GM23338 (cell line): ENCODE measurements at places on chromosomes 13 and 19. TPM values are rescaled to one million over a fixed set of nuclear protein-coding genes. Genes with fewer than 3 reads are reported as not detected.

- DNase-seq, result no peak
Measured at GRCh38 chr19:287381-287871, 3.8 kb downstream of the PLPP2 start.

DNA sequence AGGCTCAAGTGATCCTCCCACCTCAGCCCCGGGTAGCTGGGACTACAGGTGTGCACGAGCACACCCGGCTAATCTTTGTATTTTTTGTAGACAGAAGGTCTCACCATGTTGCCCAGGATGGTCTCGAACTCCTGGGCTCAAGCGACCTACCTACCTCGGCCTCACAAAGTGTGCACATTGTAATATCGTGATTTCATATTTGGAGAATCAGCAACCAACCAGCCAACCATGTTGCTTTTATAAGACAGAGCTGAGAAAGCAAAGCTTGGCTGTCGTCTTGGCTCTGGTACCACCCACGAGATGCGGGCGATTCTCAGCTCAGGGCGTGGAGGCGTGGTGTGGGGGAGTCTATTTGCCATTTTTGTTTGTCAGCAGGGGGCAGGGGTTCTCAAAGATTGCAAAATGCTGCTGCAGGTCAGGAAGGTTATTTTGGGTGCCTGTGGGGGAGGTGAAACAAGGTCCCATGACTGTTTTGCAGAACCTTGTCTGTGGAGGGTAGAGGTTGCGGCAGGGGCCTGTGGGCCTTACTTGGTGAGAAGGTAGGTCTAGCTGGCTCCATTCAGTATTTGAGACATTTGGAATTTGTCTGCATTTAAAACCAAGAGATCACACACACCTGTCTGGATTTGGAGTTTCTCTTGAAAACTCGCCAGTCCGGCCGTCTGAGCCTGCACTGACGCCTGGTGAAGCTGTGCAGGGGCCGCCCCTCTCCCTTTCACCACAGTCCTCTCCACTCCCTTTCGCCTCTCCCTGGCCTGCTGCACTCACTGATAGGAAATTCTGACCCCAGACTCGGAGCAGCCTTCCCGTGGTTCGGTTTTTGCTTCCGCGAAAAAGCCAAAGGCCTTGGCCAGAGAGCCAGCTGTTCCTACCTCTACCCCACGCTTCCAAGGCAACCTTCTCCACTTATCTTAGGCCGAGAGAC, 15.4 kb downstream of the TNFAIP8L1 start:
- DNase-seq, result no peak

- peak; percentile 30 for DNase-seq
Measured at GRCh38 chr13:100675661-100676129, 1.1 kb upstream of the TMTC4 start.

DNA sequence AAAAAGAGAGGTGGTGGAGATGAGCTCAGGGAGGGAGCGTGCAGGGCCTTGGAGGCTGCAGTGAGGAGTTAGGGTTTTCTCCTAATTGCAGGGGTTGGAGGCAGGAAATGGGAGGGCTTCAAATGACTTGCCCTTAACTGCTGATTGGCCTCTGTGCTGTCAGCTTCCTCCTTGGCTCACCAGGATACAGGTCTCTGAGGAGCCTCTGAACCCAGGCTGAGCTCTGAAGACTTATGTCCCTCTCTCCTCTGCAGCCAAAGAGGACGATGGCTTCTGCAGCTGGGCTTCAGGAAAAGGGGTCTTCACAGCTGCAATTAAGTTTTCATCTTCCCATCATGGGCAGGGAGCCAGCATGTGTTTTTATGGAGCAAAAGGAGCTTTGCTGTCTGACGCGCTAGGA, 6.7 kb upstream of the RANBP3 start:
- no peak for DNase-seq

GRCh38 chr19:40262422-40262821, 22.7 kb downstream of the AKT2 start:
- DNase-seq, result no peak

Gene IFNL2
- not detected in 2 replicates for total RNA-seq

Gene ZNF724
- total RNA-seq, result 77.5 and 85.3 TPM in 2 replicates

Gene ZNF681
- total RNA-seq, result 16.8 and 25.1 TPM in 2 replicates

DNA sequence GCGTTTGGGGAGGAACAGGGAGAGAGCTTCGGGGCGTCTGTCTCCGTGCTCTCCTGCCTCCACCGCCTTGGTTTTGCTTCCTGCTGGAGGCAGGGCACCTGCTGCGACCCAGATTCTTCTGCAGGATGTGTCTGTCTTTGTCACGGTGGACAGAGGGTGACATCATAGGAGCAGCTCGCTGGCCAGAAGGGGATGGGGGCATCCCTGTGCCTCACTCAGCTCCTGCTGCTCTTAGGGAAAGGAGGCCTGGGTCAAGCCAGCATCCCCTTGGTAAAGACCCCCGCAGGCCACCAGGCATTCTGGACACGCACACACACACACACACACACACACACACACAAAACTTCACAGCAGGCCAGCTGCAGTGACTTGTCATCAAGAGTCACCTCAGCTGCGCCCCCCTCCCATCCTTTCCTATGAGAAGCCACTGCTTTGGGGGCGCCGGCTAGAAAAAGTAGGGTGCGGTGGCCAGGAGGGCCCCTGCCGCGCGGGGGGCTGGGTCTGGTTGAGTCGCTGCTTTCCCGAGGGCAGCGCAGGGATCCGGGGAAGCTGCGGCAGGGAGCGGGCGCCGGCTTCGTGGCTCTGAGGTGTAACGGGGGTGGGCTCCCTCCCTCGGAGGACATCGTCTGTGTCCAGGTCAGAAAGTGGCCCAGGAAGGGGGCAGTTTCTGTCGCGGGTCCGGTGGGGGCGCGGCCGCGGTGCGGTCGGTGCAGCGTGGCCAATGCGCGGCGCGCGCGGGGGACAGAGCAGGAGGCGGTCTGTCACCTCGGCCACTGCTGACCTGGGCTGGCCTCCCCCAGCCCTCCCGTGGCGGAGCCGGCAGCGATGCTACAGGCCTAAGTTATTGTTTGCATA, 15.8 kb upstream of the NPAS1 start:
- no peak for DNase-seq

Gene CCDC169
- 48.5 and 57.1 TPM in 2 replicates for total RNA-seq

Gene IGFL2
- not detected in 2 replicates for total RNA-seq

DNA sequence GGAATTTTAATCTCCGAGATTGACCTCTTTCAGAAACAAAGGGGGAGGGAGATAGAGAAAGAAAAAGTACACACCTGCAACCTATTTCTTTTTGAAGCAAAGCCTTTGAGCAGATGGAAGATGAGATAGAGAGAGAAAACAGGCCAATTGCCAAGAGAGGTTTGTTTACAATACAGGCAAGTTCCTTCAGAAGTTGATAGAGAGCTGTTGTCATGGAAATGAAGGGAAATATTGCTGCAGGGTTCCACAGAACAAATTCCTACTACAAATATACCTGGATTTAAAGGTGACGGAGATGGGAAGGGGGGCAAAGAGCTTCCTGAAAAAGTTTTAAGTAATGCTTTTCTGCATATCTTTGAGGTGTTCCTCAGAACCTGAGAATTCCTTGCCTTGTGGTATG, 388.4 kb downstream of the NDFIP2 start:
- DNase-seq, result peak; percentile 36

Gene CEACAM20
- total RNA-seq, result not detected in 2 replicates

DNA sequence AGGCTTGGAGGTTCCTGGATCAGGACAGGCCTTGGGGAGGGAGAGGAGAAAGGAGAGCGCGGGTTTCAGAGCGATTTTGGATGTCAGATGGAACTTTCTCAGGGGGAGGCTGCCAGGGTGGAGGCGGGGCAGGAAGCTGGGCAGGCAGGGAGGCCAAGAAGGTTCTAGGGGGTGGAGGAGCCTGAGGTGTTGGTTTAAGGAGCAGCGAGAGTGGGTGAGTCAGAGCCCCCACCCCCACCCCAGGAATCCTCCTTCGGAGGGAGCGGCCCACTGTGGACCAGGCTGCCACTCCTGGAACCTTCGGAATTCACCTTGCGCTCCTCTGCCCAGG, 15.9 kb upstream of the NOP53 start:
- peak; percentile 66 for DNase-seq

GRCh38 chr19:48862827-48863226, 5.6 kb downstream of the PLEKHA4 start:
- DNase-seq, result no peak

DNA sequence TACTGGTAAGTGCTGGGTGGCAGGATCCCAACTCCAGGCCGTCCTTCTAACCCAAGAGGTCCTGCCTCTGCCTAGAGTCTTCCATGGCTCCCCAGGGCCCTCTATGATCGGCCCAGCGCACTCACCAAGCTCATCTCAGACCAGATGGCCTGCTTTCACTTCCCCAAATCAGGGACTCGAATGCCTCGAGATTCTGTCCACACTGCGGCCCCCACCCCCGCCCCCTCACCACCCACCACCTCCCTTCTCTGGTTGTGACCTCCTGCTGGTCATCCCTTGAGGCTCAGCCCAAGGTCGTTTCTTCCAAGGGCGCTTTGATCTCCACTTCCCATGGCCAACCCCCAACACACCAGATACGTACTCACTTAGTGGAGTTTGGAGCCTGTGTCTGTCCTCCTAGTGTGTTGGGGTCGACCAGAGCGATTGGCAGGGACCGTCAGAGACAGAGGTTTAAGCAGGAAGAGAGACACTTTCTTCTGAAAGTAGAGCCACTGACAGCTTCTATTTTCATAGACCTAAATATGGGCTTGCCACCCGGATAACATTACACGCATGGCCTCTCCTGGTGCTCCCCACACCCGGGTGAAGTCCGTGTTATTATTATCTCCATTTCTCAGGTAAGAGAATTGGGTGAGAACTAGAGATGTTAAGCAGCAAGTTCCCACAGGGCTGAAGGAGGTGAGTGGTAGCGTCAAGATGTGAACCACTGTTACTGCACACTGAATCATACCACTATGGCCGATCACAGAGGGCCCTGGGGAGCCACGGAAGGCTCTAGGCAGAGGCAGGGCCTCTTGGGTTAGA, at the start of gene FCER2:
Gene FCER2, minus strand, starts transcription at position 478 of the 804 bp plus-strand sequence. CDS start 2,371 bp downstream, outside the sequence.
- DNase-seq, result no peak

DNA sequence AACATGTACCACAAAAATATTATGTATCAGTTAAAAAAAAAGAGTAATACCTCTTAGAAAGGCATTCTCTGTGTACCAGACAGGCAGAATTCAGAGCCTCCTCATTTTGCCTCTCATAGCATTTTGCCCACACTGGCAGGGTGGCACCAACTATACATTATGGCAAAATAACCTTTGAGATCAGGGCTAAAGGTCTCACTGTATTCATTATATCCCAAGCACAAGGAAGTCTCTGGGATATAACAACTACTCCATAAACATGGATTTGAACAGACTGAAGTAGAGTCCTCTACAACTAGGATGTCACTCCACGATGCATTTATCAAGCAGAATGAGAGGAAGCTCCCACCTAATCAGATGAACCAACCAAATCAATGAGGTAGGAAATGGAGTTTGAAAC, 10.6 kb downstream of the SUCLA2 start:
- no peak for DNase-seq

DNA sequence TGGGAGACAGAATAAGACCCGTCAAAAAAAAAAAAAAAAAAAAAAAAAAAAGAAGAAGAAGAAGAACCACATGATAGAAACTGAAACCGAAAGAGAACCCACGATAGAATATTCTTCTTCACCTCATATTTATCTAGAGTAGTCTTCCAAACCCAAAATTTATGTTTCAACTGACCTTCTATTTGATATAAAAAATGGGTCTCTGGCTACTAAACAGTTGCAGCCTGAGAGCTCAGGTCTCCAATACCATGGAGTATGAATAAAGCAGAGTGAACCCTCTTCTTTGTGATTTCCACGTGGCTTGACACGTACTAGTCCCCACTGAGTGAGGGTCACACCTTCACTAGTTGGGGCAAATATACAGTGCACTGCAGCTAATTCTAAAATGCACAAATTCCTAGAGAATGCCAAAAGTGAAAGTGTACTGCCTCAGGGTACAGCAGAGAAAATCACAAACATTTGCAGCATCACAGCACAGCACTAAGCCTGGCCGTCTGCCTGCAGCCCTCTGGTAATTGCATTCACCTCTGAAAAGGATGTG, 30.8 kb upstream of the RFC3 start:
- no peak for DNase-seq

GRCh38 chr19:42697884-42698283, 42.4 kb downstream of the PSG3 start:
- DNase-seq, result no peak

DNA sequence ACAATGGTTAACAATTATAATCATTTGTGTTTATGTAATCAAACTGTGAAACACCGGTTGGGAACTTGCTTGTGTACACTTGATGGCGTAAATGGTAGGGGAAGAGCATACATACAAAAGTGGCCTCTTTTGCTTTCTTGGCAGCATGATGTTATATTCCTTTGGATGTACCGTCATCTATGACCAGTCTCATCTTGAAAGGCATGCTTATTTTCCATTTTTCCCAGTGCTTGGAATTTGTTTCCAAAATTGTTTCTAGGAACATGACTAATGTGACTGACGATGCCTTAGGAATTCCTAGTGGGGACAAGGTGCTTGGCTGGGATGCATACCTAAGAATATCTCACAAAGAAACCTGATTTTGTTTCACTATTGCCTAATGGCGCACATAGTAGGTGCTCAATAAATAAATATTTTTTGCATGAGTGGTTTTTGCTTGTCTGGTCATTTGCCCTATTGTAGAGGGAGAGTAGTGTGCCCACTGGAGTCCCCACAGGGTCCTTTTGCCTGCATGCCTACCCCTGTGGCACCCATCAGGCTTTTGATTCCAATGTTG, 45.5 kb downstream of the SAE1 start:
- DNase-seq, result no peak

- no peak for DNase-seq
Measured at GRCh38 chr13:107753748-107754147, 461.6 kb downstream of the LIG4 start.

GRCh38 chr19:33493401-33494275, 28.0 kb downstream of the PEPD start:
- no peak for DNase-seq

GRCh38 chr13:65342541-65343337, 1887.4 kb downstream of the PCDH9 start:
- DNase-seq, result no peak

Gene GFY
- total RNA-seq, result not detected in 2 replicates

- no peak for DNase-seq
Measured at GRCh38 chr13:97569841-97570240, 135.9 kb downstream of the RAP2A start.

DNA sequence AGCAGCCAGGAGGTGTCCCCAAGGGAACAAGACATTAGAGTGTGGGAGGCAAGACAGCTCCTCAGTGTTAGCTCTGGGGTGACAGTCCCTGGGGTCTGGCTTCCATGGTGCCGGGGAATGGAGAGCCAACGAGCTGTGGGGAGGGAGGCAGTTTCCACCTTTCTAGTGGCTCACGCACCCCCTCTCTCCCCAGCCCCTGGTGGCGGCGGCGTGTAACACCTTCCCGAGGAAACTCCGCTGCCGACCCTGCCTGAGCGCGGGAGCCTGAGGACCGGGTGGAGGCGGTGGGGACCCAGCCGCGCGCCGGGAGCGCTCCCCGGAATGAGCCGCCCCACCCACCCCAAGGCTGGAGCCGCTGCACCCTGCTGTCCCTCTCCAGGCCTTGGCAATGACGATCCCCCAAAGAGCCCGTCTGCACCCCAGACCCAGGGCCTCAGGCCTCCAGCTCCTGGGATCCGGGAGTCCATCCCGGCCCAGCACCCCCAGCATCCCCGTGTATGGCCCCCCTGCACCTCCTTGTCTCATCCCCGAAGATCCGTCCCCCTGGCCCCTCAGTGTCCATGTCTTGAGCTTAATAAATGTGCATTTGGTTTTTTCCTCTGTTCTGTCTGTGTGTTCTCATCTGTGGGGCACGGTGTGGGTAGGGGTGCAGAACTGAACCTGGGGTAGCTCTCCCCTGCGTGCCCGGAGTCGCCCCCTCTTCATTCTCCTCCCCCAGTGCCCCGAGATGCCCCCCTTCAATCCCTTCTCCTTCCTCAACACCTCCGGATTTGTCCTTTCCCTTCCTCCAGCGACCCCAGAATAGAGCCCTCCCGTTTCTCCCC, 622 bp upstream of the FXYD5 start:
- DNase-seq, result peak; percentile 88
